ENCODE measurements at places on chromosomes 16 and 17. TPM values are rescaled to one million over a fixed set of nuclear protein-coding genes. Genes with fewer than 3 reads are reported as not detected.

Gene EVI2A
- 1.5 TPM for polyA plus RNA-seq

Gene TP53TG3
- not detected for polyA plus RNA-seq

Gene CTRL
- 6.2 TPM for polyA plus RNA-seq

Gene PNMT
- polyA plus RNA-seq = 1.3 TPM

Gene PTX4
- polyA plus RNA-seq = 0.09 TPM

Gene KRT25
- not detected for polyA plus RNA-seq

Gene GCSH
- 108 TPM for polyA plus RNA-seq
